ENCODE measurements at places on chromosomes 11 and 22.

DNA sequence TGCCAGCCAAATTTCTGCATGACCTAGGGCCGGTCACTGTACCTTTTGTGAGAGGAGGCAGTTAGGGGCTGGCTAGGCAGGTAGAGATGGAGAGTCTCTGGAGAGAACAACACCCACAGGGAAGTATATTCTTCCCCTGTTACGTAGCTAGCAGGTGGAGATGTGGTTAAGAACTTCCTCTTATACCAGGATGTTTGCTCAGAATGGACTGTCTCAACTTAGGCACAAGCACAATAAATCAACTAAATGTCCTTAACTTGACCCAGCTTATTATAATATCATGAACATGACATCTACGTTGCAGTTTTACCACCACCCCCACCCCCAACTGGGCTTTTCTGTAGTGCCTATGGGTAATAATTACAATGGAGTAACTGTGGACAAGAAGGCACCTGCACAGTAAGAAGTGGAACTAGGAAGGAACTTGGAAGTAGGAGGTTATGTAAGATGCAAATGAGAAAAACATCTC is 60.7 kb upstream of the MPEG1 start:
- DNase-seq: no peak

GRCh38 chr11:76236092-76236999 is 30.0 kb upstream of the WNT11 start:
- peak; percentile 26 for DNase-seq

- DNase-seq: no peak
Observed at GRCh38 chr11:790721-791564, 1.1 kb upstream of the CEND1 start.

DNA sequence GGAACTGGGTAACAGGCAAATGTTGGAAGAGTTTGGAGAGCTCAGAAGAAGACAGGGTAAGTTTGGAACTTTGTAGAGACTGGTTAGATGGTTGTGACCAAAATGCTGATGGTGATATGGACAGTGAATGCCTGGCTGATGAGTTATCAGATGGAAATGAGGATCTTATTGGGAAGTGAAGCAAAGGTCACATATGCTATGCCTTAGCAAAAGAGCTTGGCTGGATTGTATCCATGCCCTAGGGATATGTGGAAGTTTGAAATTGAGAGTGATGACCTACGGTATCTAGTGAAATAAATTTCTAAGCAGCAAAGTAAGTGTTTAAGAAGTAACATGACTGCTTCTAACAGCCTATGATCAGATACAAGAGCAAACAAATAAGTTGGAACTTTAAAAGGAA is 17.8 kb downstream of the BBOX1 start:
- DNase-seq: no peak

GRCh38 chr11:19275496-19275895 is 34.8 kb upstream of the E2F8 start:
- DNase-seq: no peak

- DNase-seq: no peak
Observed at GRCh38 chr11:68692871-68693483, 8.6 kb downstream of the GAL start.

- DNase-seq: no peak
Observed at GRCh38 chr11:118657238-118657637, 22.2 kb downstream of the TREH start.

DNA sequence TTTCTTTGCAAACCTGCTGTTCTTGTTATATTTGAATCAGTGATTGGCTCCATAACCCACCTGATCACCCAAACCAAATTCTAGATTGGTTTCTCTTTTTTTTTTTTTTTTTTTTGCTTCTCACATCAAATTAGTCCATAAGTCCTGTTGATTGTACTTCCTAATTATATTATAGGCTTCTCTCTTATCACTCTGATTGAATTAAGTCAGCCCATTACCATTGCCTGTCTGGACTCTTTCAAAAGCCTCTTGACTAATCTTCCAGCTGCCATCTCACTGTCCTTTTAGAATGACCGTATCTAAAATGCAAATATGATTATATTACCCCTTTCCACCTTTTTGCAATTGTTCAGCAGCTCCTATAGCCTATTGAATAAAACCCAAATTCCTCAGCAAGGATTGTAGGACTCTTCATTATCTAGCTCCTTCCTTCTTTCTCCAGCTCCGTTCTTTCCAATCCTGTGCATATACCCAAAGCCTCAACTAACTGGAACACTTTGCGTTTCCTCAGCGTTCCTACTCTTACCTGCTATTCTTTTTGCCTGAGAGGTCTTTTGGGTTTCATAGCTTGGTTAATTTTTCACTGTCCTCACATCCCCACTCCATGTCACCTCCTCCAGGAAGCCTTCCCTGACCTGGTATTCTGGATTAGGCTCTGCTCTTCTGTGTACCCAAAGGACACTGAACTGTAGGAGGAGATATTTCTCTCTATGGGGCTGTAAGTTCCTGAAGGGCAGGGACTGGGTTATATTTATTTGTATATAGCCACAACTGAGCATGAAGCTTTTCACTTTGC is 423.3 kb downstream of the TMEM135 start:
- no peak for DNase-seq

DNA sequence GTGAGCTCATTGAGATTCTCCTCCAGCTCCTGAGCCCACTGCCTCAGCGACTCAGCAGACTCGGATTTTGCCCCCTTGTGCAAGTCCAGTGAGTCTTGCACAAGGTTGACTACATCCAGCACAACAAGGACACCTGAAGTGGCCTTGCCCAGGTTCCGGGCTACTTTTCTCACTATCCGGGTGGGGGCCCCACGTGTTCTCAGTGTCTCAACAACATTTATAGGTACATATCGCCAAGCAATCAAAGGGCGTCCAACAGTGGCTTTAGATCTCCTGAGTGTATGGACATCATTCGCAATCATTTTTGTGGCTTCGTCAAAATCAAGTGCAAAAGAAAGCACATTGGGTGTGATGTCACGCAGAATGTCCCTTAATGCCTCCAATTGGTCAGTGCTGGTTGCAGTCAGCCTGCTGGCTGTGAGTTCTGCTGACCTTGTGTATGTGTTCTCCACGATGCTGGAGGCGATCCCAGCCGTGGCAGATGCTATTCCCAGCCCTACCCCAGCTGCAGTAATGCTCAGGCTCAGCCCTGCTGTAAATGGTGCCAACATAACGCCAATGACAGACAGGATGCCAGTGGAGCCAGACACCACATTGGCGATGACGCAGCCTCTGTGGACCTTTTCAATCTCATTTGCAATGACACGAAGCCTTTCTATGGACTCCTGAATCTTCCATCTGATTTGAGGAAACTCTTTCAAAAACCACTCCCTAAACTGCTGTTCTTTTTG is 10.3 kb downstream of the APOL4 start:
- DNase-seq: no peak

DNA sequence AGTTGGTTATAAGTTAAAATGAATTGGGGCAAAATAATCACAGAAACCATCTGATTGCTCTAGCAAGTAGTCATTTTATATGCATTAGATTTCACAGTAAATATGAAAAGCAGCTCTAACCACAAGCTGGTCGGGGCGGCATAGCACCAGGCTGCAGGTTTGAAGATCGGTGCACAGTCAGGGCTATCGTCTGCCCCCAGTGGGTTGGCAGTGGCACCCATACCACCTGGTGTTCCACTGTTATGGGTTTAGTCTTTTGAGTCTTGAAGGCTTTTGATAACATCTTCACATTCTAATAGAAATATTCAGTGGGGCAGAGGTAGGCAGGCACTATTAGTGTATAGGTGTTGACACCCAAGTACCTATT is 62.1 kb downstream of the GRK3 start:
- no peak for DNase-seq

GRCh38 chr11:11075515-11076171 is 217.8 kb upstream of the ZBED5 start:
- no peak for DNase-seq

GRCh38 chr22:35437049-35437448 is 37.1 kb downstream of the MCM5 start:
- no peak for DNase-seq

DNA sequence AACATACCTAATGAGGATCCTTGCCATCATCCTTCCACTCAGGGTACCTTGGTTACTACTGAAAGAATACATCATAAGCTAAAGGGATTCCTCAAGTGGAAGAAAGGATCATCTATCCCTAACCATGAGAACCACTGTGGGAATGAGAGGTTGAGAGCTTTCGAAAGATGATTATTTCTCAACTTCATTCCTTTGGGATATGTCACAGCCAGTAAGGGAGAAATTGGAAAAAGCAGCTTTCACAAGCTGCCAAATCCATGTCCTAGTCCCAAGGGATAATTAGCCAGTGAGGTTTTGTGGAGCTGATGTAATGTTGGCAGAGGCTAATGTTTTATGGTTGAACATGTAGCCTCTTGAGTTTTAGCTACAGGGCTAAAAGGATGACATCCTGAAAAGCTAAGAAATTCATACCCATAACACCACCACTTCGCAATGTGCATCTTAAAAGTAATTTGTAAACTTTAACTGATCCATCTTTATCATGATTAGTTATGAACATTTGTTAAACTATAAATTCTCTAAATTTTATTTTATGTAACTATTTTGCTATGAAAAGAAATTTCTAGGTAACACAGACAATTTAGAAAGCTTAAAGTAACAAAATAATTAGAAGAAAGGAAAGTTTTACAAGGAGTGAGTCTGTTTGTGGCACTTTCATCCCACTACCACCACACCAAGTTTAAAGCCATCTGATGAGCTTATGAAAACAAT is 123.9 kb downstream of the MRTFA start:
- no peak for DNase-seq

DNA sequence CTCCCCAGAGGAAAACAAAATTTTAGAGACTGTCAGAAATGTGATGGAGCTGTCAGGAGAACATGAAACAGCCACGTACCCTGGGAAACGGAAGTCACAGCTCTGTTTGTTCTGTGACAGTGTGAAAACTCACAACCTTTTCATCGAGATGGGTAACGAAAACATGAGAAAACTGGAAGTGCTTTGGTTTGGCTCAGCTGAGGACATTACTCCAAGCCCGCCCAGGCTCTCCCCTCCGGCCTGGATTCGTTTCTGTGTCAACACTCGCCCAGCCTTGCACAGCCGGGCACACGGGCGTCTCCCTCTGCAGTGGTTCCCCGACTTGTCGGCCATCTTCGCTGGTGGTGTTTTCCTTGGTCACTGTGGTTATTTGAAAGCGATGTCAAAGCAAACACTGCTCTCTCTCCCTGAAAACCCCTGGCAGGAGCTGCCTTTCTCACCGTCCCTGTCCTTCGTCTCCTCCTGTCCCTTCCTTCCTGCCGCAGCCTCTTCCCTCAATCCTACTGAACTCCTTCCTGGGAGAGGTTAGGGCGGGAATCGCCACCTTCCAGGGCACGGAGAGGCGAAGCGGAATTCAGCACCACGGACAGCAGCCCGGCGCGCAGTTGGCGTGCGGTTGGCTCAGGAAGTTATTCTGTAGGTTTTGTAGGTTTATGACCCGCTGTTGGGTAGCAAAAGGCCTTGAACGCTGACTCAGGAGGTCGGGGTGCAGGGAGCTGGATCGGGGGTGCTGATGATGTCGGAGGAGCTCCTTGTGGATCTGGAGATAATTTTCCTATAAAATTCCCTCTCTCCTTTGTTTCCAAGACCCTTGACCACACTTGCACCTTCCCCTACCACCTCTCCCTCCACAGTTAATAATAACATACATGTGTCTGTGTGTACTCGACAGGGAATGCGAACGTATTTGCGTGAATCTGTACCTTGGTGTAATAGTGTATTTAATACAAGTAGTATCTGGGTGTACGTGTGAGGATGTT is 13.1 kb upstream of the RPS19BP1 start:
- peak; percentile 26 for DNase-seq

GRCh38 chr22:49659281-49659923 is 168.3 kb downstream of the BRD1 start:
- no peak for DNase-seq

GRCh38 chr11:113401718-113402117 is 14.1 kb downstream of the ANKK1 start:
- DNase-seq: no peak

- no peak for DNase-seq
Observed at GRCh38 chr22:32329202-32329645, 28.4 kb upstream of the RFPL3 start.

DNA sequence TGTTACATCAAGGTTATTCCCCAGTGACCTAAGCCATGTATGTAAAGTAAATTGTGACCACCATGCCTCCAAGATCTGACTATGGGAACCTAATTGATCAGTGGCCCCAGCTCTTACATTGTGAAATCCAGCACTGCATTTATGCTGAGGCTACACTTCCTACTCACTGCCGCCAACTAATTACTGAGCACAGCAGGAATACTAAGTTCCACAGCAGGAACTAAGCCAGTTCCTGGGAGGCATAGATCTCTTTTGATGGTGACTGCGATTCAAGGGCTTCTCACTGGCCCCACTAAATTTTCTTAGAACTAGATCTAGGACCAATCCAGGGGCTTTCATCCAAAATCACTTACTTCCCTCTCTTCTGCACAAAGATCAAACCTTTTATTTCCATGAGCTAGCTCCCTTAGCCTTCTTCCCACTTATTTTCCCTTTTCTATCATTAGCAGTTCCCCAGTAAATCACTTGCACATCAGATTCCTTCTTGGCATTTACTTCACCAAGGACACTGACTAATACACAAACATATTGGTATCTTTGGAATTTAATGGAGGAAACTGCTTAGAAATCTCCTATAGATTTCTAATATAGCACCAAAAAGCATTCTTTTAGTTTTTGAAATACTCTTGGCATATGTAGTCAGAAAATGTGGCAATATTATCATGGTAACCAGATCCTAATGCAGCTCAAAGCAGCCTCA is 46.0 kb downstream of the CNTN5 start:
- no peak for DNase-seq

GRCh38 chr22:37010976-37011375 is 8.3 kb downstream of the TST start:
- DNase-seq: no peak

- DNase-seq: no peak
Observed at GRCh38 chr11:95222817-95223216, 8.2 kb downstream of the SESN3 start.

GRCh38 chr11:134915212-134915611 is 503.2 kb upstream of the B3GAT1 start:
- no peak for DNase-seq

GRCh38 chr11:6621711-6622211 is 2.5 kb upstream of the TPP1 start:
- DNase-seq: no peak

GRCh38 chr11:127345819-127346459 is 345.4 kb upstream of the KIRREL3 start:
- DNase-seq: peak; percentile 44

DNA sequence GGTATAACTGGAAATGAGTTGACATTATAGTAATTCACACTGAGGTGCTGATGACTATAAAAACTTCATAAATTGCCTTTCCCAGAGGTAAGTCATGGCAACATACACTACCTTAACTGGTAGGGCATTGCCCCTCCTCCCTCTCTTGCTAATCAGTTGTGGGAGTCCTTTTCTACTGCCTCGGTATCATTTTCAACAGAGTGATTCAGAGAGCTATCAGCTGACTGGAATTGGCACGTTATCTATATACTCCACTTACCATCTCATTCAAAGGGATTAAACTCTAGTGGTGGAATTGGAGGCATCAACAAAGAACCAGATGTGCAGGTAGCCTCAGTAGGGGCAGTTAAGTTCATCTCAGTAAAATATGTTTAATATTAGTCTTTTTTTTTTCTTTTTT is 8.0 kb upstream of the NUP160 start:
- no peak for DNase-seq

All from kidney capillary endothelial cell (primary cell).